ENCODE measurements at places on chromosomes 6 and 20.

GRCh38 chr6:49415358-49415757, 47.7 kb downstream of the MMUT start:
- DNase-seq = no peak

GRCh38 chr6:97222903-97223302, 60.1 kb downstream of the MMS22L start:
- DNase-seq = no peak

GRCh38 chr6:16108419-16108818, 20.5 kb upstream of the MYLIP start:
- no peak for DNase-seq

DNA sequence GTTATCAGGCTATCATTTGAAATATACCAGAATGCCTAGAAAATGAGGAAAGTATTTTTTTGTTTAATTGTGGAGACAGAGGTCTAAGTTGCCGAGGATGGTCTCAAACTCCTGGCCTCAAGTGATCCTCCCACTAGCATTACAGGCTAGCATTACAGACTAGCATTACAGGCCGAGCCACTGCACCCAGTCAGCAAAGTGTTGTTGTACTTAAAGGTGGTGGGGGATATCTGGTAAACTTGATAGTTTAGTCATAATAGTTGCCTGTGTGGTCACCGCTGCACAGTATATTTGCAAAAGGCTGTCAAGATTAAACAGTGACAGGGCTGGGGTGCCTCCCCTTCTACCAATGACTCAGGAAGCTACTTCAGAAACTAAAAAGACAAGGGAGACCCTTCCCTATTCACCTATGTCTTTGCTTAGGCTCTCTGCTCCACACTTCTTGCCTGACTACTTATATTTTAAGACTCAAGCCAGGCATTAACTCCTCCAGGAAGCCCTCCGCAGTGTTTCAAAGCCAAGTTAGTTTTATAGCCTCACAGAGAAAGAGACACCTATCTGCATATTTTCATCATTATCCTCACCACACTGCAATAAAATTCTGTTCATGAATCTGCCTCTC, 3.1 kb upstream of the AKIRIN2 start:
- DNase-seq = no peak

DNA sequence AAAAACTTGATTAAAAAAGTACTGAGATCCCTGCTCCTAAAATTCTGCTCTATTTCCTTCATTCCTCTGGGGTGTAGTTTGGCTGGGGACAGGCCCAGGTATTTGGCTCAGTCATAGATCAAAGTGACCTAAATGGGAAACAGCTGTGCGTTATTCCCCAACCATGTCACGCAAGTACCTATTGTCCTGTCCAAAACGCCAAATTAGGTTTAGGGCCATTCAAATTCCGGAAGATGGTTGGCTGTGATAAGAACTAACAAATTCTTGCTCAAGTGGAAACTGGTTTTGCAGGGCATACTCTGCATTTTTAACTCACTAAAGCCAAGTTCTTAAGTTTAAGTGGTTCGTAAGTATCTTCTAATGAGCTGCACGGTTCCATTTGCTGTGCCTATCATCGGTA, 147.6 kb upstream of the TMEM170B start:
- DNase-seq = no peak

GRCh38 chr6:105836889-105837288, 249.2 kb upstream of the PRDM1 start:
- no peak for DNase-seq

GRCh38 chr6:16572317-16572716, 188.9 kb downstream of the ATXN1 start:
- DNase-seq = no peak

- DNase-seq = no peak
These were observed 829.4 kb downstream of the QKI start for GRCh38 chr6:164243949-164244348.

GRCh38 chr20:49186535-49187329, 1.4 kb downstream of the STAU1 start:
- DNase-seq = no peak

GRCh38 chr6:37632291-37632690, 65.4 kb downstream of the MDGA1 start:
- no peak for DNase-seq

- no peak for DNase-seq
These were observed 10.7 kb downstream of the HCK start for GRCh38 chr20:32062776-32063170.

GRCh38 chr20:58143531-58143930, 84.9 kb downstream of the ANKRD60 start:
- no peak for DNase-seq

DNA sequence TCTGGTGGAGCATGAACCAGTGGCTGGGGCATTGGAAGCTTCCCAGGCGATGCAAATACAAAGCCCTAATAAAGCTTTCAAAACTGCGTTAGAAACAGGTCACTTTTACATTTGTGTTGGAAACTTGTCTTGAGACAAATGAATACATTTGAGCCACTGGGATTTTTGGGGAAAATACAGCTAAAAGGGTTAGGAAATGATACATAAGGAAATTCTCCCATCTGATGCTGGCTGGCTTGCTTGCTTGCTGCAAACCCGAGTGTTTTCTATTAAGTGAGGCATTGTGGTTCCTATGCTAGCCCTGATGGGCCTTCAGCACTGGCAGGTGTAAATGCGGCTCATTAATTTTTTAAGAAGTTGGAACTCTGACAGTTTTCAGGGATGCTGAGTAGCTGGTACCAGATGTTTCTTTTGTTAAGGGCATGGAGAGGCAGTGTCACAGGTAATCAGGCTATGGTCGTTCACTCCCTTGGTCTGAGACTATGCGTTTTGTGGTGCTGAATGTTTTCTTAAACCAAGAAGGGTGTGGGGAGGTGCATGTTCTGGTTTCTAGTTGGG, 35.2 kb downstream of the RREB1 start:
- DNase-seq = peak; percentile 66

DNA sequence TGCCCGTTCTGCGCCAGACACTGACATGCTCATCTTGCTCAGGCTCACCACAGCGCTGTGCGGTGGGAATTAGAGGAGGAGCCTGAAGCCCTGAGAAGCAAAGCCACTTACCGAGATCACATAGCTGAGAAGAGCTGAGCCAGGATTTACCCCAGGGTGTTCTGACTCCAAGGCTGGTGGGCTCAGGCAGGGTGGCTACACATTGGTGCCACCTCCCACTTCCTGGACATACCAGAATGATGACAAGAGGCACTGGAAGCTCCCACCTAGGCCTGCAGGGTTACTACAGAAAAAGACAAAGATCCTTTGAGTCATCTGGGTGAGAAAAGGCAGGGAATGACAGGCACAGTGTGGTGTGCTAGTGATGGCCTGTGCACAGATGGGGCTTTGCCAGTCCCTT, 24.4 kb upstream of the FKBP1A start:
- DNase-seq = no peak

GRCh38 chr20:51326201-51326819, 216.2 kb downstream of the NFATC2 start:
- DNase-seq = peak; percentile 40

GRCh38 chr6:33610779-33611732, 10.1 kb upstream of the ITPR3 start:
- no peak for DNase-seq

- DNase-seq = peak; percentile 11
These were observed 255.5 kb downstream of the CDC5L start for GRCh38 chr6:44642870-44643522.

GRCh38 chr6:169253337-169254238, at the start of gene THBS2:
TSS of gene THBS2 (minus strand) at chr6:169253846. CDS start at chr6:169250784, 3,062 bp downstream.
- no peak for DNase-seq

GRCh38 chr6:14789996-14790395, 455.9 kb upstream of the JARID2 start:
- DNase-seq = no peak

GRCh38 chr6:31588871-31589650, 3.0 kb downstream of the LST1 start:
- DNase-seq = no peak

GRCh38 chr20:6240059-6240458, 117.2 kb upstream of the FERMT1 start:
- DNase-seq = no peak

DNA sequence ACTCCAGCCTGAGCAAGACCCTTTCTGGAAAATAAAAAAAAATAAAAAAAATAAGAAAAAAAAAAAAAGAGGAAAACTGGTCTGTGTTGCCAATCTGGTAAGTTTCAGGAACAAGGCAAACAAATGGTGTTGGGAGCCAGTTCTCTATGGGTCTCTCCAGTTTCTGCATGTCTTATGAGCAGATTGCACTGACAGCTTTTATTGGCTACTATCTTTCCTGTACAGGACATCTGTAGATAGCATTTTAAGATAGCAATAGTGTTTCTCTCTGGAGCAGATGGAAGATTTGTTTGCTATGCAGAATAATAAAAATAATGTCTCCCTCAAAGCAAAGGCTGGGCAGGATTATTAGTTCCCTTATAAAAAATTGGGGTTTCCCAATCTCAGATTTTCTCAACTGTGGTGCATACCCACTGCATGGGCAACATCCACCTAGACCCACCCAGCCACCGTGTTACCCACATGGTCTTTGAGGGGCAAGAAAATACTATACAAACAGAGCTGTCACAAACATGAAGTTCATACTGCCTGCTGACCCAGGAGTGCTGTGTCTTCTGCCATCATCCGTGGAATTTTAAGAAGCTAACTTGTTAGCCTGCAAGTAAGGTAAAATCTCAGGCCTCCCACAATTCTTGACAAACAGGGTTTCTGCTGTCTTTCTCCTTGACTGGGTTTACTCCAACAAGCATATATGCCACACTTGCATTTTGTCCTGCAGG, 9.5 kb downstream of the GMDS start:
- DNase-seq = no peak

DNA sequence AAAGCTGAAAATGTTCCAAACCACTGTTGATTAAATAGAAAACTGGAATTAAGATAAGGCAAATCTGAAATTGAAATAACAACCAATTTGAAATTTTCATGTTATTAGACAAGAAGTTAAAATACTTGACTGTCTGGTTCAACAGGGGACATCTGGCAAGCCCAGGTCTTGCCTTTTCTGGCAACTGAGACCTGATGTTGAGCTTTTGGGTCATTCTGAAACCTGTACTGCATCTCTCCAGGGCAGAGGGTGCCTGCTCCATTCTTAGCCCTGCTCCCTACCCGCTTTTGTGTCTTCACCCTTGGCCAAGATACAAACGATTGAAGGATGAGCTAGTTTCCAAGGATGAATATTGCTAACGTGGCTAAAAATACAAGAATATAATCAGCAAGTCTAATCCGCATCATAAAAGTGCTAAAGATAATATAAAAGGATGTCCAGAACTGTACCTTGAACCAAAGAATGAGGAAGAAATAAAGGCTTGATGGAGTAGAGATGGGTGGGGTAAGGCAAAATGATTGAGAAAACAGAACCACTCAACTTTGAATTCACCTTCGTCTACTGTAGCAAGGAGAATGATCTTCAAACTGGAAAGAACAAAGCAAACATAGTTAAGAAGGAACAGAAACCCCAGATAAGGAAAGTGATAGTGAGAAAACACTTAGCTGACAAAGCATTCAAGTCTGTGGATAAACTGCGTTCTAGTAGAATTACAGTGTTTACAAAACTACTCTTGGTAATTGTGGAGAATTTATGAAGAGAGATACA, 109.8 kb upstream of the MAN1A1 start:
- no peak for DNase-seq

DNA sequence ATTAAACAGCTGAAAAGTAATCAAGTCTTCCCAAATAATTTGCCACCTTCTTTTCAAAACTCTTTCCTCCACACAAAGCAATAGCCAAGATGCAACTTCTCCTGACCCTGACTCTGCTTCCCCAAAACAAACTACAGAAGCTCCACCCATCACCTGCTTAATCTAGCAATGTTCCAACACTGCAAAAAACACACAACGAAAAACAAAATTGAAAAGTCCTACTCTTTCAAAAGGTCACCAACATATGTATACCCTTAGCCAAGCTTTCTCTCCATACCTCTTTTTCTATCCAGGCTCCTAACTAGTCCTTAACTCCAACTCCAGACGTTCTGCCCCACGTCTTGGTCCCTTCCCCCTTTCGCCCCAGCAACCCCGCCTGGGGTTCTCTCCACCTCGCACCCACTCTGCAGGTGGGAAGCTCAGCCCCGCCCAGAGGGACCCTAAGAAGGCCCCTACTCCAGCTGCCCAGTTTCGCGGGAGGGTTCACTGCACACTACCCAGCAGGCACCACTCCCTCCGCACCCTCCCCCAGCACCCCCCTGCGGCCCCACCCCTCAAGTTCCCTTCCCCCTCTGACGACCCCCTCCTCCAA, 717 bp downstream of the CSNK2A1 start:
- no peak for DNase-seq
